Activated T-helper 1 cell treated with anti-CD3 and anti-CD28 coated beads, Interleukin-12 subunit alpha, Interleukin-12 subunit beta, Interleukin-2, Interleukin-4 antibody, amounts not matched to agents 30 ng/mL and 10 ng/mL and 1 ng/mL, durations not matched to agents 14 hours and 24 hours and 36 hours (primary cell): ENCODE measurements at places on chromosomes 6 and 20.

GRCh38 chr6:155837474-155837873 lies 381.8 kb upstream of the NOX3 start:
- DNase-seq: no peak

DNA sequence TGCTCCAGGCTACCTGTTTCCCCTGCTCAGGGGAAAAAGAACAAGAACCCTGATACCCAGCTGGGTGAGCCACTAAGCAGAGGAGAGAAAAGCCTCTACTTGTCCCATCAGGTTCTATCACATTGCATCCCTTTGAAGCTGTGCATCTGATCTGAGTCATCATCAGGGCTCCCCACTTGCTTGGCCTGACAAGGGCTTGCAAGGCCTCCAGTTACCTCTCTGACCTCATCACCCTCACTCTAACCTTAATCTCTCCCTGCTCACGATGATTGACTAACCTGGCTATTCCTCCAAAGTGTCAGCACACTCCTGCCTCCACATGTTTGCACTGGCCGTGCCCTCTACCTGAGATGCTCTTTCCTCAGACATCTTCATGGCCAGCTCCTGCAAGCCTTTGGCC lies 309.5 kb upstream of the CHD6 start:
- DNase-seq: no peak

DNA sequence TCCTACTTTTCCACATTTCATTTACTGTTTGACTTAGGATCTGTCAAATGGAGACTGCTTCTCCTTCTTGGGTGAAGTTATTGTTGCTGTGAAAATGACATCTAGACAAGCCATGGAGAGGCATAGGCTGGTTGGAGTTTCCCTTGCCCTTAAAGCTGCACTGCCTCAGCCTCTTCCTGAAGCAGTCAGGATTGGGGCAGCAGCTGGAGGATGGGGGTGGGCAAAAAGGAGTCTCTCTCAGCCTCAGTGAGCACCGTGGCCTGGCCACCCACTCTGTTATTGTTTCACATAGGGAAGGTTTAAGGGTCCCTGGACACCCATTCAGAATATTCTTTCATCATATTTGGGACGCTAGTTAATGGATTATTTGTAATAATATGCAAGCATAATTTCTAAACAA lies 7.7 kb upstream of the ZBTB24 start:
- DNase-seq: no peak

GRCh38 chr6:137788248-137788647 lies 78.8 kb upstream of the TNFAIP3 start:
- no peak for DNase-seq

GRCh38 chr6:3294396-3294795 lies 35.6 kb downstream of the PSMG4 start:
- DNase-seq: no peak

DNA sequence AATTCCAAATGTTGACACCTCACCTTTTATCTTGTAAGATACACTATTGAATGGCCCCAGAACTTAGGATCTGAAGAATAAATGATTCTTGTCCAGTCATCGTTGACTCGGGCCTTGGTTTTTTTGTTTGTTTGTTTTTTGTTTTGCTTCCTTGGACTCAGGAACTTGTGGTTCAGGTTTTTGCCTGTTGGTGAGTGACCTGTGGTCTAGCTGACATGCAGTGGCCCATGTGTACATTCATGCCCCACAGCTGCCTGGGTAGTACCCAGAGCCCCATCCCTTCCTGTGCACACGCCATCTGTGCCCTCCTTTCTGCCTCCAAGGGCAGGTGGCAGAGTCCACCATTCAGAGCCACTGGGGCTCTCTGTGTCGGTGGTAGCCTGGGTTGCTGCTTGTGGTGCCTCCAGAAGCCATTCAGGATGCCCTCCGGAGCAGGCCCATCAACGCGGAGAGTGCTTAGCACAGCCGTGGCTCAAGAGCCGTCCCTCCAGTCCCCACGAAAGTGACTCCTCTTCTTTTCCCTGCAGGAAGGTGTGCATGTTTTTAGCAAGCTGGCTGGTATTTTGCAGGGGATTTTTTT lies 85.9 kb downstream of the SYNJ2 start:
- no peak for DNase-seq

GRCh38 chr6:15265787-15266186 lies 19.9 kb downstream of the JARID2 start:
- no peak for DNase-seq

DNA sequence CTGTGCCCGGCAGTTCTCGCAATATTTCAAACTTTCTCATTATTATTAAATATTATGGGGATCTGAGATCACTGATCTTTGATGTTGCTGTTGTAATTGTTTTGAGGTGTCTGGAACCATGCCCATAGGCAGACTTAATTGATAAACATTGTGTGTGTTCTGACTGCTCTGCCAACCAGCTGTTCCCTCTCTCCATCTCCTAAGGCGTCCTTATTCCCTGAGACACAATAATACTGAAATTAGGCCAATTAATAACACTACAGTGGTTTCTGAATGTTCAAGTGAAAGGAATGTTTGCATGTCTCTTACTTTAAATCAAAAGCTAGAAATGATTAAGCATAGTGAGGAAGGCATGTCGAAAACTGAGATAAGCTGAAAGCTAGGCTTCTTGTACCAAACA lies 7.6 kb downstream of the MAPK14 start:
- DNase-seq: no peak

DNA sequence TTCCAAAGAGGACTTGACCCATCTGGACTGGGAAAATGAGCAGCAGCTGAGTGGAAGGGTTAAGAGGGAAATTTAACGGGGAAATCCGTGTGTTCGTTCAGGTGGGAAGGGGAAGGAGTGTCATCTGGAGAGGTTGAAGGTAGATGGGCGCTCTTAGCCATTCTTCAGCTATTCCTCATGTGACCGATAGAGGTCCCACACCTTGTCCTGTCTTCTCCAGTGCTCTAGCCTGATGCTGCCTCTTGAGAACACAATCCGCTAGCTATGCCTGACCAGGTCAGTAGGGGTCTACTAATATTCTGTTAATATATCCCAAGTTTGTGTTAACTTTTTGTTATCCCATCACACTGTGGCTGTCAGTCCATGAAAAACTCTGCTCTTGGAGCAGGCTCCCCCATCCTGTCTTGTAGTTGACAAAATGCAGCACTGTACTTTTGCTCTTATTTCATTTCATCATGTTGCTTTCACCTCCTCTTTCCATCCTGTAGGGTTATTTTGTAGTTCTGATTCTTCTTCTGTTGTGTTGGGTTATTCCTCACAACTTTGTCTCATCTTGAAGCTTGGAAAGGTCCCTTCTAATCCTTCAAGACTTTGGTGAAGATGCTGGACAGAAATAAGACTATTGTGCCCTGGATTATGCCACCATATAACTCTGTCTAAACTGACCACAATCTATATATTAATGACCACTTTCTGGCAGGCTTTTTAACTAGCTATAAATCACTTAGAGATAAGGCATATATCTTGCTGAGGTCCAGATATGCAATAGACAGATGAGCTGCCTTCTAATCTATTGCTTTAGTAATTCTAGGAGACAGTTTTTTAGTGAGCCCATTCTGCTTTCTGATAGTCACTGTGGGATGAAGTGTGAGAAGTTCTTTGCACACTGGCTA lies 123.4 kb upstream of the SUPT3H start:
- no peak for DNase-seq

DNA sequence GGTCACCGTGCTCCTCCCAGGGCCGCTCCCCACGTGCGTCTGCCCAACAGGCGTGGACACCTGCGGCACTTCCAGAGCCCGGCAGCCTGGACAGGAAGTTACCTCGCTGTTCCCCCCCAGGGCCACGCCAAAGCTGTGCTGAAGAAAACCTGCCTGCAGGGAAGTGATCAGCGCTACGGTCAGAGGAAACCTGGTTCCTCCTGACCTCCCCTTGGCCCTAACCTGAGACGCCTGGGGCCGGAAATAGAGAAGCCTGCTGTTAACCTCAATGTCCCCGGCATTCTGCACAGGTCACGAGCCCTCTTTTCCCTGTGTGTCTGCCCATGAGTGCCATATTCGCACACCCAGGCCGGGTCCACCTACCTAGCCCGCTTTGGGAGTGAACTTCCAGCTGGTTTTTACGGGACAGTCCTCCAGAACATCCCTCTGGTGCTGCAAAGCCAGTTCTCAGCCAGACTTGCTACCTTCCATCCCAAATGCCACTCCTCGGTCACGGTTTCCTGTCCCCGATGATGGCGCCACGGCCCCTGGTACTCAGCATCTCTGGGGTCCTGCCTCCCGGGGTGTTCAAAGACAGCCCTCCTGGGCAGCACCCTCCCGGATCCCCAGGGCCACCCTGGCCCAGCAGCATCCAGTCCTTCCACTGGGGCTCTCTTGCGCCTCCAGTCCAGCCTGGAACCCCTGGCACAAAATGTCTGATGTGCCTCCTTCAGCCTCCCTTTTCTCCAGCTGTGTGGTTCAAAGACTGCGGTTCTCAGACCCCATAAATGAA lies 12.0 kb upstream of the IRF4 start:
- no peak for DNase-seq

DNA sequence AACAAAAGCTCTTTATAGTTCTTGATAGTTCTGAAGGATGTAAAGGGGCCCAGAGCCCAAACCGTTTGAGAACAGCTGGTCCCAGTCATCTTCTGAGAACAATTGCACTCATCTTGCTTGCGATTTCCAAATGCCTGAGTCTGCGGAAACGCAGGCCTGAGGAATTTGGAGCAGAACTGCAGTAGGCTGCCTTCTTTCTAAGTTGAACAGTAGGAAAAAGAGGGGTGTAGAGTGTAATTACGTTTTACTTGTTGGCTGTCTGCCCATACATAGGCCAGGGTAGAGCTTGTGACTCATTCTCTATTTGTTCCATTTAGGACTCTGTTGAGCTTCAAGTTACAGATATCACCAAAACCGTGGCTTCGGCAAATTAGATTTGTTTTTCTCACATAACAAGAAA lies 42.0 kb upstream of the KIF16B start:
- no peak for DNase-seq

GRCh38 chr6:29696147-29697125 lies 15.5 kb upstream of the ZFP57 start:
- no peak for DNase-seq

DNA sequence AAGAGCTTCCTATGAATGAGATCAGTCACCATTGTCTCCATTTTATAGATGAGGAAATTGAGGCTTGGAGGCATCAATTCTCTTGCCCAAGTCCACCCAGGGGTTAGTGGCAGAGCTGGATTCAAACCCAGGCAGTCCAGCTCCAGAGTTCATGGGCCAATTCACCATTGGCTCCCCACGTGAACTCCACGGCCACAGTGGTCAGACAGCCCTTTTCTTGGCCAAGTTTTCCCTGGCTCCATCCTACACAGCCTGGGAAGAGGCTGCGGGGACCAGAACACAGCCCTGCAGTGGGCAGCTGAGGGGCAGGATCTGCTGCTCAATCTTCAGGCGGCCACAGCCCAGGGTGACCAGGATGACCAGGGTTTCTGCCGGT lies 20.5 kb downstream of the TGM2 start:
- no peak for DNase-seq

DNA sequence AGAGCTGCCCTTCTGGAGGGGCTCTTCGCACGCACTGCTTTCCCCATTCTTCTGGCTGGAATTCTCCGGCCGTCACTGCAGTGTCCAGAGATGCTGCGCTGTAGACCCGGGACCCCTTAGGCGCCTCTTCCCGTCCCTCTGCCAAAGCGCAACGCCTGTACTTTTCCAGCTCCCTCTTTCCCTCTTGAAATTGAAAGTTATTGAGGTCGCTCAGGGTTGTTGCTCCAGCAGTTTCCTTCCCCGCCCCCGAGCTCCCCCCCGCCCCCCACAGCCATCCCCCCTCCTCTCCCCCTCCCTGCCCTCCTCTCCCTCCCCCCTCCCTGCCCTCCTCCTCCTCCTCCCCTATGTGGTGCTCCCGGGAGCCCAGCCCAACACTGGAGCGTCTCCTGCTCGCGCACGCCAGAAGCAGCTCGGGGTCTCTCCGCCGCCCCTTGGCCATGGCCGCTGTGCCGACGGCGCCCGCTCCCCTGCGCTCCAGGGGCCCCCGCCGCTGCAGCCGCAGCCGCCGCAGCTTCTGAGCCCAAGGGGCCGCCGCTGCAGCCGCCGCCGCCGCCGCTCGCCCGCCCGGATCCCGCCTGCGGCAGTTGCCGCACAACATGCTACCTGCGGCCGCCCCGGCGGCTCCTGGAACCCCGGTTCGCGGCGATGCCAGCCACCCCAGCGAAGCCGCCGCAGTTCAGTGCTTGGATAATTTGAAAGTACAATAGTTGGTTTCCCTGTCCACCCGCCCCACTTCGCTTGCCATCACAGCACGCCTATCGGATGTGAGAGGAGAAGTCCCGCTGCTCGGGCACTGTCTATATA lies at the start of gene RSPO3:
Gene RSPO3 (plus strand): TSS at position 374 of the 804 bp plus-strand sequence. CDS start 522 bp downstream, outside the sequence.
- DNase-seq: no peak

DNA sequence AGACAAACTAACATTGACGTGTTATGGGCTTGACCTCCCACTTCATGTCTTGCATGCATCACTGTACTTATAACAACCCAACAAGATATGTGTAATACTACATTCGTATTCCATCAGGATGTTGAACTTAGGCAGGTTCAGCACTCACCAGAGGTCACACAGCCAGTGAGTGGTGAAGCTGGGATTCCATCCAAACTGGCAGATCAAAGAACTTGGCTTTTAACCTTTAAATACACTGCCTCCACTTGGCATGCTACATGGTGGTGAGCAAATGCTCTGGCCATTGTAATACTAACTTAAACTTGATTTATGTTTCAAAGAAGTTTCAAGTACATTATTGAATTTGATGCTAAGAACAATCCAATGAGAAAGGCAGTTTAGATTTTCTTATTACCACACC lies 10.7 kb upstream of the HDDC2 start:
- DNase-seq: no peak

GRCh38 chr6:35071347-35071994 lies 69.7 kb downstream of the TCP11 start:
- DNase-seq: no peak

DNA sequence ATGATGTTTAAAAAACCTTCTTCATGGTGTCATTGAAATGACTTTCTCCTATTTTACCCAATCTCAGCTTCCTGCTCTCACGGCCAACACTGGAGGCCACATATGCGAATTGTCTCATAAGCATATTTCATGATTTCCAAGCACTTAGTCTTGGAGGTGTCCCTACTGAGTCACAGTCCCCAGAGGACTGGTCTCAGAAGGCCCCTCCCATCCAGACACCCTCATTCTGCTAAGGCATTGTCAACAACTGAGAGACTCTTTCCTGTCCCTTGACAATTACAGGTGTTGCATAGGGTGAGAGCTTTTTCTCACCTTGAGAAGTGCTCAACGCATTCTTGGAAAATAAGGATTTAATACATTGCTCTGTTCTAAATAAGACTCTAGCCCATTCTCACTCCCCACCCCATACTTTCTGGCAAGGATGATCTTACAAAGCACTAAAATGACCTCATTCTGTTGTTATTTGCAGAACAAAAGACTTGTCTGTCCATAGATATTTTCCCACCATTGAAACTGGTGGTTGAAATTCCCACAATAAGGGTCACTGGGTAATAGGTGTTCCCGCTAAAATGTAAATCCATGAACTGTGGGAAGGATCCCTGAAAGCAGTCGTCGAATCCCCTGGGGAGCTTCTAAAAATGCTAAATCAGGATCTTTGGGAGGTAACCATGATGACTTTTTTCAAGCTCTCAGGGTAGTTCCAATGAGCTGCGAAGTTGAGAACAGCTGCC lies 32.3 kb upstream of the SLC22A23 start:
- no peak for DNase-seq

GRCh38 chr6:122710908-122711635 lies 68.4 kb upstream of the FABP7 start:
- DNase-seq: no peak
